ENCODE measurements at places on chromosomes 4 and X. TPM values are rescaled to one million over a fixed set of nuclear protein-coding genes. Genes with fewer than 3 reads are reported as not detected.

ELF2 gene
- 45.7 TPM for polyA plus RNA-seq

HSD17B13 gene
- 0.18 TPM for polyA plus RNA-seq

FABP2 gene
- polyA plus RNA-seq: not detected

RBMX2 gene
- polyA plus RNA-seq: 19.1 TPM

DNA sequence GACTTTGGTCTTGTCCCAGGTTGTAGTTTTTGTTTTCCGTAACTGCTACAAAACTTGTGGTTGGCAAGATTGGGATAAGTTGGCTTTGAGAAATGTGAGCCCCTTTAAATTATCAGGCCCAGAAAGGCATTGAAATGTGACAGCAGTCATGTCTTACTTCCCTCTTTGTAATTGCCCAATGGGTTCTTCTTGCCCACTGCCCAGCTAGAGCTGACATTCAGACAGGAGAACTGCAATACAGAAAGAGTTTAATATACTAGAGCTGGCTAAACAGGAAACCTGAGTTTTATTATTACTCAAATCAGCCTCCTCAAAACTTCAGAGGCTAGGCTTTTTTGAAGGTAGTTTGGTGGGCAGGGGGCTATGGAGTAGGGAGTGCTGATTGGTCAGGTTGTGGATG lies 288.3 kb downstream of the ZNF674 start:
- DNase-seq: no peak

- peak; percentile 9 for DNase-seq
These were observed 60.0 kb upstream of the BANK1 start for GRCh38 chr4:101730291-101731117.

GRCh38 chr4:174423257-174423944 lies 98.9 kb downstream of the HPGD start:
- no peak for DNase-seq
